ENCODE measurements at places on chromosomes 6 and 20. TPM values are rescaled to one million over a fixed set of nuclear protein-coding genes. Genes with fewer than 3 reads are reported as not detected.

The RNF217 gene
- polyA plus RNA-seq, result 0.05 TPM

The BPI gene
- polyA plus RNA-seq, result not detected

DNA sequence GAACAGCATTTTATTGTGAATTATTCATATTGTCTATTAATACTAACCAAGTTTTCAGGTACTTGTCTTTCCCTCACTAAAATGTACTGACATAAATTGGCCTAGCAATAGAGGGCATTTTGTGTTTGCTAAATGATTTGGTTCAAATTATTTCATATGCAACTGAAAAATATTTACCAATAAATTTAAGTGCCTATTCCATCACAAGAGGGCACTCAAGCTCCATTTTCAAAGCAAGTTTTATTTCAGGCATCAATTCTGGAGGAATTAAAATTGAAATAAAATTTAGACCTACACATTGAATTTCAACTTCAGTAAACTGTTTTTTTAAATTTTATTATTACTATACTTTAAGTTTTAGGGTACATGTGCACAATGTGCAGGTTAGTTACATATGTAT is 114.3 kb upstream of the SYNCRIP start:
- DNase-seq, result no peak

GRCh38 chr20:33465481-33466302 is 22.1 kb upstream of the SNTA1 start:
- no peak for DNase-seq

The LY6G6D gene
- not detected for polyA plus RNA-seq

DNA sequence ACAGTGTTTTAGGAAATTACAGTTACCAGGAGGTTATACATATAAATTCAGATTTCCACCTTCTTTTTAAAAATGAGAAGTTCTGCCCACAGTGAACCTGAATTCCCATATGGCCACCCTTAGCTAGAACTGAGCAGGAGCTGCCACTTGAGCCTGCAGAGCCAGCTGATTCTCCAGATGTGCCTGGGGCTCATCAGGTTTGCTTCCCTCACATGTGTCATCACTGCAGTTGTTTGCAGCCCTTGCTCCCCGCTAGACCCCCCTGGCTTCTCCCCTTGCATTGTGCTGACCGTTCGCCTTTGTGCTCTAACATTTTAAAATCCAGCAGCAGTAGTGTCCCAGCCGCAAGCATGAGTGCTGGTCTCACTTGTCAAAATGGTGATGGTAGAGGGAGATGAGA is 131.1 kb downstream of the UTRN start:
- DNase-seq, result no peak

DNA sequence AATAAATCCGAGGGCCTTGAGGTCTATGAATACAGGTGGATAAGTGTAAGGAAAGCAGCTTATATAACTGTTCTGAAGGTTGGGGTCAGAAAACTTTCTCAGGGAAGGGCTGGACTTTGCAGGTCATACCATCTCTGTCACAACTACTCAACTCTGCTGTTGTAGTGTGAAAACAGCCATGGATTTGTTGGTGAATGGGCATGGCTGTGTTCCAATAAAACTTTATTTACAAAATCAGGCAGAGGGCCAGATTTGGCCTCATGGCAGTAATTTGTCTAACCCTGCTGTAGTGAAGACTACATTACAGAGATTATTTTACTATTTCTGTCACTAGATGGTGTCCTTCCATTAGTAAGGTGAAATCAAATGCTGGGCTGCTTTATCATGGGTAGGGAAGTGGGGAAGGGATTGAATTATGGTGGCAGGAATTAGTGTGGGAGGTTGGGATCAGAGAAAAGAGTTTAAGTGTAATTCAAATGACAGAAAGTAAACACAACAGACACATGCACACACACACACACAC is 409.6 kb upstream of the CHD6 start:
- DNase-seq, result no peak

The MYH7B gene
- not detected for polyA plus RNA-seq

DNA sequence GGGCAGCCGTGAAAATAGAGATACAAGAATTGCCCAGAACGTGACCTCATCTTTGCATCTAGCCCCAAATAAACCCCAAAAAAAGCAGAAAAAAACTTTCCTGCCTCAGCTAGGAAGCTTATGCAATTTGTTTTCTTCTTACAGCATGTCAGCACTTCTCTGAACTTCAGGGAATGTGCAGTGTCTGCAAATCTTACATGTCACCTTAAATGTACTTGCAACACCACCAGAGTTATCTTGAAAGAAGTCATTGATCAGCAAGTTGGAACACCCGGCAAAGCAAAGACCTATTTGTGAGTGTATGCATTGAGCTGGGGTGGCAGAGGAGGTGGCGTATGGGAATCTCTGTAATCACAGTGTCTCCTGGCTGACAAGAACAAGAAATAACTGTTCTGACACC is 123.4 kb downstream of the PKHD1 start:
- no peak for DNase-seq

The PHF20 gene
- polyA plus RNA-seq, result 125 TPM

The PLN gene
- polyA plus RNA-seq, result 0.27 TPM

The IL17A gene
- not detected for polyA plus RNA-seq

The TINAG gene
- polyA plus RNA-seq, result not detected

GRCh38 chr6:29631860-29632731 is 887 bp downstream of the GABBR1 start:
- DNase-seq, result peak; percentile 49

All from naive thymus-derived CD8-positive, alpha-beta T cell (primary cell).